Stimulated activated CD4-positive, alpha-beta T cell treated with anti-CD3 and anti-CD28 coated beads, TNF-alpha, amount 100 ng/mL, for 4 hours (primary cell): ENCODE measurements at places on chromosomes 3 and 15.

DNA sequence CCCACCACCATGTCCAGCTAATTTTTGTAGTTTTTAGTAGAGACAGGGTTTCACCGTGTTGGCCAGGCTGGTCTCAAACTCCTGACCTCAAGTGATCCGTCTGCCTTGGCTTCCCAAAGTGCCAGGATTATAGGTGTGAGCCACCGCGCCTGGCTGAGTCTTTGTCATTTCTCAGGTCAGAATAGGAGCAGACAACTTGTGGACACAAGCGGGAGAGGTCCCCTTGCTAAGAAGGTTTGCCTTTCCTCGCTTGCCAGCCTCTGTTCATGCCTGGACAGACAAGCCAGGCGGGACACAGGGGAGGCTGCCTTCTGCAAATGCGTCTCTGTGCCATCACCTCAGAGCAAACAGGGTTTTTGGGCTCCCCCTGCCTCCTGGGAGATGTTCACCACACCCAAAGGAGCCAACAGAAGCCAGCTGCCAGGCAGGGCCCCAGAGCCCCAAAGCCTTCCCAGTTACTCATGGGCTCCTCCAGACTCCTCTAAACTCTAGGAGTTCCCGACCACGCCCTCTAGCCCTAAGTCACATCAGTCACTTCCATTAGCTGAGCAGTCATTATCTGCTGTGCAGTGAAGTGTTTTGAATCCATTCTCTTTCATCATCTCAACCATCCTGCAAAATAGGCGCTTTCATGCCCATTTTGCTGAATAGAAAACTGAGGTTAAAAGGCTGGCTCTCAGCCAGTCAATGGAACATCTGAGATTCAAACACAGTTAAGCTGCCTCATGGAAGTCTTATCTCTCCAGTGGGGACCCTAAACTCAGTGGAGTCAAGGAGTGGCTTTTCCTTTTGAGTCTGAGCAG, 245.0 kb downstream of the UACA start:
- no peak for DNase-seq

- DNase-seq, result no peak
These were observed 64.3 kb downstream of the FNDC3B start for GRCh38 chr3:172103724-172104123.

DNA sequence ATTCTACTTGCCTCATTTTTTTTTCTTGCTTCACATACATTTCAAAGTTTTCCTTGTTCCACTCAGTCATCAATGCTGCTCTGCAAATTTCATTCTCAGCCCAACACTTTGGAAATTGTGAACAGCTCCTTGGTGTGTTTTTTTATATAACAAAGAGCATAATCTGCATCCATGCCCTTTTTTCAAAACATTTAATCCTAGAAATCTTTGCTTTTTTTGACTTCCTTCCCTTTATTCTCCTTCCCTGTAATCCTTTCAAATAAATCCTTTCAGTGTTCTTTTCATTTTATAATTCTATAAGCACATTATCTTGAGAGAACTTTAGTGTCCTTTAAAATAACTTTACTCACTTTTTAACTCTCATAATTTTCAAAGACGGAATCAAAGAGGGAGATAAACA, 1150.8 kb downstream of the SI start:
- no peak for DNase-seq

- DNase-seq, result no peak
These were observed 188.4 kb downstream of the CPNE4 start for GRCh38 chr3:131846296-131846924.

DNA sequence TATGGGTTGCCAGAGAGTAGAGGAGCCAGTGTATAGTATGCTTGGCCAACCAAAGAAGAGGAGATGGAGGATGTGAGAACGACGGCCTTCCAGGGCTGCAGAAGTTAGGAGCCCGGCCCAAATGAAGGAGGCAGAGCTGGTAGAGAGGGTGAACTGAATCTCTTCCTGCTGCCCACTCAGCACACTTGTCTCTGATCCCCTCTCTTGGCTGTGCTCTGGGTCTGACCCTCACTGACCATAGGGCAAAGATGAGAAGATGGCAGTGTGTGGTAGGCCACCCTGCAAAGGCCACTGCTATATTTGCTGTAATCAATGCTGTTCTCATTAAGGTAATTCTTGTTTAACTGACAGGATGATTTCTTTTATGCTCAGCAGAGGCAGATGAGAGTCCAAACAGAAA, 256.0 kb downstream of the OCA2 start:
- DNase-seq, result no peak

- no peak for DNase-seq
These were observed 784.0 kb downstream of the ZPLD1 start for GRCh38 chr3:103218793-103219192.

GRCh38 chr15:75455982-75456531, 4.6 kb upstream of the SIN3A start:
- no peak for DNase-seq

- DNase-seq, result no peak
These were observed 34.8 kb downstream of the DENND4A start for GRCh38 chr15:65757256-65757655.

DNA sequence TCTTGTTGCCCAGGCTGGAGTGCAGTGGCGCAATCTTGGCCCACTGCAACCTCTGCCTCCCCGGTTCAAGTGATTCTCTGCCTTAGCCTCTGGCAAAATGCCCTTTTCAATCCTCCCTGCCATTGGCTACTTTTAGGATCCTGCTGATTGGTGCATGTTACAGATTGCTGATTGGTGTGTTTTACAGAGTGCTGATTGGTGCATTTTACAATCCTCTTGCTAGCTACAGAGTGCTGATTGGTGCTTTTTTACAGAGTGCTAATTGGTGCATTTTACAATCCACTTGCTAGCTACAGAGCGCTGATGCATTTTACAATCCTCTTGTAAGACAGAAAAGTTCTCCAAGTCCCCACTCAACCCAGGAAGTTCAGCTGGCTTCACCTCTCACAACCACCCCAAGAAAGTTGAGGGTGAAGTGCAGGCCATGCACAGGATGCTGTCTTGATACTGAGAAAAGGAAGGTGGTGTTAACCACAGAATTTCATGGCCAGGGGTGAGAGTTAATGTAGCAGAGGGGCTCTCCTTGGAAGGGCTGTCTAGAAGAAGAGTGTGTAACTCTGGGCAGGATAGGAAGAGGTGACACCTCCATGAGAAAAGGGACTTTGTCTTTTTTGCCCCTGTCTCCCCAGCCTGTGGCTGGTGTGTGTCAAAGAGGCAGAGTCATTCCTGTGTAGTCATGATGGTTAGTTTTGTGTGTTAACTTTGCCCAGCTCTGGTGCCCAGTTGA, 145.9 kb downstream of the APBA2 start:
- DNase-seq, result no peak

- DNase-seq, result no peak
These were observed 442.9 kb downstream of the ERC2 start for GRCh38 chr3:56025326-56025725.

GRCh38 chr3:120224237-120224636, 60.8 kb downstream of the GPR156 start:
- no peak for DNase-seq

GRCh38 chr3:100093831-100094230, 20.5 kb downstream of the FILIP1L start:
- DNase-seq, result no peak

- no peak for DNase-seq
These were observed 590.0 kb upstream of the ADAMTS9 start for GRCh38 chr3:65277798-65278197.

DNA sequence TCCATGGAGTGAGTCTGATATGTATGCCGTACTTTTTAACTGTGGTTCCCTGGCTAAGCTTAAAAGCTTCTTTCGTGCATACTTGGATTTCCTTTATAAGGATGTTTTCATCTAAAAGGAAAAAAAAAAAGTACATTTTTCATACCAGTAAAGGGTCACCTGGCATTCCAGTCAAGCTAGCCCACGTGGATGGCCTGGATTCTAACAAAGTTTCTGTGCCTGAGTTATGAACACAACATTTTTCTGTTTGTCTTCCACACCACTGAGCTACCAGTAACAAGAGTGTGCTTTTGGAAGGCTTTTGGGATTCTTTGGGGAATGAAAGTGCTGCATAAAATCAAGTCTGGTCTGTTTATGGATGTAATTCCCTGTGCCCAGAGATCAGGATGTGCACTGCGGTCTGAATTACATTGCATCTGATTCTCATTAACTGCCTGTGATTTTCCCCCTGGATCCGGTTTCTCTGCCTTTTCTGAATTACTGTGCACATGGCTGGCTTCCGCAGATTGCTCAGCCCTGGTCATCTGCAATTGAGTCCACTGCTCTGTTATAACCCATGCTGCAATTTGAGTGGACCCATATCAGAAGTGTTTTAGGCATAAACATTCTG, 38.2 kb upstream of the MAGI1 start:
- DNase-seq, result no peak

- DNase-seq, result no peak
These were observed 21.6 kb upstream of the RARRES1 start for GRCh38 chr3:158753854-158754253.

- no peak for DNase-seq
These were observed 105.4 kb downstream of the ADCY5 start for GRCh38 chr3:123343296-123344174.

DNA sequence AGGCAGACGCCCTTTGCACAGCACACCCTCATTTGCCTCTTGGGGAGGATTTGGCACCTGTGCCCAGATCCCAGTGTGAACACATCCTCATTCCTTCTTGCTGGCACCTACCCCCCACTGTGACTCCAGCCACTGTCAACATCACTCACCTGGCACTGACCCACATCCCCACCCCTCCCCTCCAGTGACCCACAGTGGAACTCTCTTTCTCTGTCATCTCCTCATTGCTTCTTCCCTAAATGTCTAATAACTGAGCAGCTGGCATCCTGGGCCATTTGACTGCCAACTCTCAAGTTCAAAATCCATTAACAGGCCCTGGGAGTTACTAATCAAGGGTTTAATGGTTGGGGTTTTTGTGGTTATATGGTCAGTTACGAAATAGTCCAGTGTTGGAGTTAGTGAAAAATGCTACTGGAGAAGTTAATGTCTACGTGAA, 14.4 kb downstream of the SNAPC5 start:
- no peak for DNase-seq

DNA sequence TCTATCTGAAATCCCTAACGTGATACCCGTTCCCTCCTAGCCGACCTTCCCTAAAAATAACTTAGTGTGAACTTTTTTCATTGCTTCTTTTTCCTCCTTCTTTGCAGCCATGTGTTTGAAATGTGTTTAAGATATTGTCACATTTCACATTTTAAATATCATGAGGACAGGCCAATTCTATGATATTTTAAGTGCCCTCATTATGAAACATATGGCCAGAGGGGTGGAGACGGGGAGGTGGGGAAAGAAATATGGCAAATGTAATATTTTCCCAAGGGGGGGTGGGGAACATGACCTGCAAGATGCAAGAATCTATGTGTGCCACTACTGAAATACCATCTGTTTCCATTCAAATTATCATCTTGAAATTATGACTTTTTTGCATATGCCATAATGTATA, 1039.2 kb downstream of the AGBL1 start:
- no peak for DNase-seq

DNA sequence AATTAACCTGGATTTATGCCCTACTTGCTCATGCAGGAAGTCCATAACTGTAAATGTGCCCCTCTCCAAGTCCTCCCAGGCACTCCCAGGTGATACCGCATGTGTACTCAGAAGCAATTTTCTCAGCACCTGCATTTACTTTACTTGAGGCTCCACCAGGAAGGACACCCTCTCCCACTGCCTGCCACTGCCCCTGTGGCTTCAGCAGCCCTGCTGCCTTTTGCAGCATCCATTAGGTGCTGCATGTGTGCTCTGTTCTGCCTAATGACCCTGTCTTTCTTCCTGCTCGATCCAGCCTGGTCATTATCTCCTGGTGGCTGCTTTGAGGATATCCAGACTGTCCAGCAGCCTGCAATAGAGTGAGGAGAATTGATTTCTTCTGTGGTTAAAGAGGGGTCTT, 107.6 kb upstream of the SEMA6D start:
- no peak for DNase-seq

- DNase-seq, result no peak
These were observed 100.8 kb upstream of the SLC6A6 start for GRCh38 chr3:14301558-14301957.
